ENCODE measurements at places on chromosomes 6 and 20.

DNA sequence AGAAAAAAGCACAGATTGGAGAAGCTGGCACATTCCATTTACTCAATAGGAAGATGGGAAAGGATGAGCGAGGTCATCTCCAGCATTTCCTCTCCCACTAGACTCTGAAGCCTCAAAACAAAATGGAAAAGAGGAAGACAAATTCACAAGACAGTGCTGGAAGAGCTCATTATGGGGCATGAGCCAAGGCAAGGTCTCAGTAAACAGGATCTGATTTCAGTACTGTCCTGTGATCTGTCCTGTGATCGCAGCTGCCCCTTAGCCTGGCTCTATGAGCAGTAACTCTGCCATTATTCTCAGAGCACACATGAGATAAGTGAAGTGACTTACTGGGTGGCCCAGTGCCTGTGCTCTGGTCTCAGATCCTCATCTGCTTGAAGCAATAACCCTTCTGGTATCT, 68.1 kb upstream of the SLC4A11 start:
- DNase-seq = no peak

- DNase-seq = no peak
Observed at GRCh38 chr6:132866762-132867449, 52.5 kb downstream of the RPS12 start.

DNA sequence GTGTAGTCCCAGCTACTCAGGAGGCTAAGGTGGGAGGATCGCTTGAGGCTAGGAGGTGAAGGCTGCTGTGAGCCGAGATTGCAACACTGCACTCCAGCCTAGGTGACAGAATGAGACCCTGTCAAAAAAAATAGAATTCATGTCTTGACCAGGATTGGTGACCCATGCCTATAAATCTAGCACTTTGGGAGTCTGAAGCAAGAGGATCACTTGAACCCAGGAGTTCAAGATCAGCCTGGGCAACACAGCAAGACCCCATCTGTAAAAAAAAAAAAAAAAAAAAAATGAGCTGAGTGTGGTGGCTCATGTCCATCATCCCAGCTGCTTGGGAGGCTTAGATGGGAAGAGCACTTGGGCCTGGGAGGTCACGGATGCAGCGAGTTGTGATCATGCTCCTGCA, 34.3 kb downstream of the GINM1 start:
- no peak for DNase-seq

- no peak for DNase-seq
Observed at GRCh38 chr6:109791301-109791700, 100.2 kb downstream of the FIG4 start.

DNA sequence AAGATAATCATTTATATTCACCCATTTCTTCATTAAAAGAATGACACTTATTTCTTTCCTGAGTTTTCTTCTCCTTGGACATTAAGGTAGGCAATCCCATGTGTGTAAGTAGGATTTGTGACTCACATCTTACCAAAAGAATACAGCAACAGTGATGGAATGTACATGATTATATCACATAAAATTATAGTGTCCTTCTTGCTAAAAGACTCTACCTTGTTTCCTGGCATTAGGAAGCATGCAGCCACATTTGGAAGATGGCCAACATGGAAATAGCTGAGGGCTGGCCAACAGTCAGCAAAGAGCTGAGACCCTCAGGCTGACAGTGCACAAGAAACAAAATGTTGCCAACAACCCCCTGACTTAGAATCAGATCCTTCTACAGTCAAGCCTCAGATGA, 327.9 kb upstream of the MARCKS start:
- DNase-seq = no peak

DNA sequence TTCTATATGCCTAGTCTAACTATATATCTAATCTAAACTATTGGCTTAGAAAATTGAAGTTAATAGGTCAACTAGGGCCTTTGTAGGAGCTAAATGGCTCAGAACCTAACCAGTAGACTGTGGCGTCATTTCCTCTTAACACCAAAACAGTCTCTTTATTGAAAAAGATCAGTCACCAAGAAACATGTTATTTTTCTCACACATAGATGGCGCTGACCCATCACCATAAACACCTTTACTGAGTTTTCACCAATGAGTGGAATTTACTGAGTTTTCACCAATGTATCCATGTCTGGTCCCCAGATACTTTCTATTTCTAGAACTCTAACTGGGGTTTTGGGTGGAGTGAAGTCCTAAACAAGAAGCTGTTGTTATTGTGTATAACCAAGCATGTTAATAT, 636.0 kb downstream of the BCKDHB start:
- DNase-seq = no peak

GRCh38 chr20:45987108-45987780, 15.2 kb upstream of the ZNF335 start:
- peak; percentile 65 for DNase-seq

DNA sequence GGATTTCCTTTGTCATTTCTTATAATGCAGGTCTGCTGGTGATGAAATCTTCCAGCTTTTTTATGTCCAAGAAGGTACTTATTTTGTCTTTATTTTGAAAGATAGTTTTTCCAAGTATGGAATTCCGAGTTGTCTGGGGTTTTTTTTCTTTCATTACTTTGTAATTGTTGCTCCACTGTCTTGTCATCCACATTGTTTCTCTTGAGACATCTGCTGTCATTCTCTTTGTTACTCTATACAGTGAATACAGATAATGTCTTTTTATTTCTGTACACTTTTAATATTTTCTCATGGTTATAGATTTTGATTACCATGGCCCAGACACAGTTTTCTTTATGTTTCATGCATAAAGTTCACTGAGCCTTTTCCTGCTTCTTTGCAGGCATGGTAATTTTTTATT, 133.1 kb downstream of the SYCP2 start:
- DNase-seq = no peak

- DNase-seq = no peak
Observed at GRCh38 chr6:21321531-21321930, 272.0 kb upstream of the SOX4 start.

GRCh38 chr6:129320892-129321291, 389.1 kb downstream of the ARHGAP18 start:
- DNase-seq = no peak

GRCh38 chr6:149317644-149318571, at the start of gene TAB2:
Gene TAB2, plus strand, starts transcription at chr6:149317712. Its CDS starts 52,286 bp downstream, at chr6:149369998.
- peak; percentile 82 for DNase-seq

DNA sequence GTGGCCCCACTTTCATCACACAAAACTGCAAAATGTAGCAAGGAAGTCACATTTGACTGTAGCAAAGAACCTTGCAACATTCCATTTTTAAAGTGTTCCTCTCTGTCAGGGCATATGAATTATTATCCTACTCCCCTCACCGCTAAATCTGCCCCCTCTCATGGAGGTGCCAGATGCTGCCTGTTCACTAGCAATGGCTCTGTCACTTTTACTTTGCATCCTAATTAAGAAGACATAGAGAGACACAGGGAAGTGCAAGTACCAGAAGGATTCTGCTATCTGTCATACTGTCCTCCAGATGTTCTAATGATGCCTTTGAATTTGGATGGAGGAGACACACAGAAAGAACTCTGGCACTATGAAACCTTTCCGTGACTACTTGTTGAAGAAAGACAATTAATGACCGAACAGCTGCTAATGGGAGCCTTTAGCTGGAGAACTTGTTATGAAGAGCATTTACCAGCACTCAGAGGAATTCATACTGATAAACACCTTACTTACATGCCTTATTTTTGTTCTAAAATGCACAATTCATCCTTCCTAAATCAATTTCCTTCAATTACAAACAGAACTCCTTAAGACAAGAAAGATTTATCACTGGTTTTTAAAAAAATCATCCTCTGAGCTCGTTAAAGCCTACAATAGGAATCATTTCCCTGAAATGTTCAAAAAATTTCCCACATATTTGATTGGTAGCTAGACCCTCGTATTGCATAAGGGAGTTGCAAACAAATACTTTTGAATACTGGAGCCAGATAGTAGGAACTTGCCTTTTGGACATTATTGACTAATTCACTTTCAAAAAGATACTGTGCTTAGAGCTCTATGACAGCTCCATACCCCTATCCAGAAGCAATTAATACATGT, 292.6 kb downstream of the UBE3D start:
- no peak for DNase-seq

DNA sequence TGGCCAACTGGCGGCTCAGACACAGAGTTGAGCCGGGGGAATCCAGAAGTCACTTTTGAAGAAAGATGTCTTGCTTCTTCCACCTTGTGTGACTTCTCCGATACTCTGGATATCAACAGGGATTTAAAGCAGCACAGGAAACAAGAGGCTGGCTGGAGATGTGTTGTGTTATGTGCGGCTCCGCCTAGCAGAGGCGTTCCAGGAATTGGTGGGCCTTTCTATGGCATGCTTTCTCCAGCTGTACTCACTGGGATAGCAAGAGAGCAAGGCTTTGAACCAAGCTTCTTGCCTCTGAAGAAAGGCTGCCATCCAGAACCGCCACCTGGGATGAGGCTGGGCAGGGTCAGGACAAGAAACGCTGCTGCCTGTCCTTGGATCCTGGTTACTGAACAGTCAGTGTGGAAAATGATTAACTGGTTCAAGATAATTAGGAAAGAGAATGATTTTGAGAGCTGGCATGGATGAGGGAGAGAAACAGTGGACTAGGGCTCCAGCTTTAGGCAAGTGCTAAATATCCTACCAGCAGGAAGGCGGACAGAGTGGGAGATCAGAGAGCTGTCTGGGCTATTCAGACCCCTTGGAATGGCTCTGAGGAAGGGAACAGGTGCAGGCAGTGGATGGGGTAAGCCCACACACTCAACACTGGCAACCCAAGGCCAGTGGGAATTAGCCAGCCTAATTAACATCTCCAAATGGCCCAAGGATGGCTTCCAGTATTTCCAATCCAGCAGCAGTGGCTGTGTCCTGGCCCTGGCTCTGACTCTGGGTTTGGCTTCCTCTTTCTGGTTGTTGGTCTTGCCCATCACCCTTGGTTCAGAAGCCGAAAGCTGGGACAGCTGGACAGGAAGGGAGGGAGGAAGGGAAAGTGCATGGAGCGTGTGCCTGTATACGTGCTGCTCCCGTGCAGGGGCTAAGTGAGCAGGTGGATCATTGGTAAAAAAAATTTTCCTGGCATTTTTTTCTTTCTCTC, 31.9 kb downstream of the INSM1 start:
- DNase-seq = no peak

- DNase-seq = no peak
Observed at GRCh38 chr6:11702500-11703130, 76.0 kb downstream of the ADTRP start.

DNA sequence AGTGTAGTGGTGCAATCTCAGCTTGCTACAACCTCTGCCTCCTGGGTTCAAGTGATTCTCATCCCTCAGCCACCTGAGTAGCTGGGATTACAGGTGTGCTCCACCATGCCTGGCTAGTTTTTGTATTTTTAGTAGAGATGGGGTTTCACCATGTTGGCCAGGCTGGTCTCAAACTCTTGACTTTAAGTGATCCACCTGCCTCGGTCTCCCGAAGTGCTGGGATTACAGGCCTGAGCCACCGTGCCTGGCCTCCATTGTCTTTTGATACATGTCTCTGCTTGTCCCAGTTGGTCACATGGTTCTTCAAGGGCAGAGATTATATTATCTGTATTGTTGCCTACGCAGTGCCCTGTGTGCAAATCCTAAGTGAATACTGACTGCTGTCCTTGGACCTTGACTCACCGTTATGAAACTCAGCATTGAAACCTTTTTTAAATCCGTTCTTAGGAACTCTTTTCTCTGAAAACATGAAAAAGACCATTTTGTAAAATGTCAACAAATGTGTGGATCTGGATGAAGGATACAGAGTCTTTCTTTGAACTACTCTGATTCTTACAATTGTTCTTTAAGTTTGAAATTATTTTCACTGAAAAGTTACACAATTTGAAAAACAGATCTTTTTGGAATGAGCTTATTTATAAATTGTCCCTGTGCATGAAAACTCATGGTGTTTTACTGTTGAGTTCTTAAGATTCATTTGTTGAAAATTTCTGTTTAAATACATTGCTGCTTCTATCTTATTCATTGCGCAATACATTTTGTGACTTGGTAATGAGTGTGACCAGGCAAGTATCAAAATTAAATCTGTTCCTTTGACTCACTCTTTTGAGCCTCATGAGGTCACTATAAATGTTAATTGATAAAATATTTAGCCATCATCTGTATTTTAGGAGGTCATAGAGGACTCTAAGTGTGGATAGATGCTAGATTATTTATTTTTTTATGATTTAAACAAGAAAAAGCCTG, 293.5 kb downstream of the UTRN start:
- no peak for DNase-seq

GRCh38 chr6:49556429-49556837, 6.0 kb downstream of the C6orf141 start:
- no peak for DNase-seq

DNA sequence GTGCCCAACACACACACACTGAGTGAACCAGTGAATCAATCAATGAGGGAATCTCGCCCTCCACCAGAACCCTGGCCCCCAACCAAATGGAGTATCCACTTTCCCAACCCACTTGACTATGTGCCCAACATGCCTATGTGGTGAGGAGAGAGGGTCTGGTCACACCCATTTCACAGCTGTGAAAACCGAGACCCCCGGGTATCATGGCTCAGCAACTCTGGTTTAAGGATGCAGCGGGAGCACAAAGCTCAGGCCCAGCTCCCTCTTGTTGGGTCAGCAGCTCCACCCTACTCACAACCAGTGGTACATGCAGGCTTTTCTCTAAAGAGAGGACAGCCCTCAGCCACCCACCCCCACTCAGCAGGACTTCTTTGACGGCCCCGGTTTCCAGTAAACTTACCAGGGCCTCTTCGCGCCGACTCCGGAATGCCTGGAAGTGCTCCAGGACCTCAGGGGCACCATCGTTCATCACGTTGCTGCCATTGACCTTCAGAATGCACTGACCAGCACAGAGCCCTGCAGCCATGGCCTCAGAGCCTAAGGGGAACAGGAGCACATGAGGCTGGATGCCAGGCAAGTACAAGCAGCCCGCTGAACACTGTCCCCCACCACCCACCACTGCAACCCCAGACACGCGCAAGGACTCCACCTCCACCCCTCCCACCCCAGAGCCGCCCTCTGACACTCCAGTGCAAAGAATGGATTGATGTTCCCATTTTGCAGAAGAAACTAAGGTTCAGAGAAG, 174.7 kb downstream of the PREX1 start:
- no peak for DNase-seq

GRCh38 chr6:43433148-43433547, 5.8 kb downstream of the ABCC10 start:
- DNase-seq = no peak

DNA sequence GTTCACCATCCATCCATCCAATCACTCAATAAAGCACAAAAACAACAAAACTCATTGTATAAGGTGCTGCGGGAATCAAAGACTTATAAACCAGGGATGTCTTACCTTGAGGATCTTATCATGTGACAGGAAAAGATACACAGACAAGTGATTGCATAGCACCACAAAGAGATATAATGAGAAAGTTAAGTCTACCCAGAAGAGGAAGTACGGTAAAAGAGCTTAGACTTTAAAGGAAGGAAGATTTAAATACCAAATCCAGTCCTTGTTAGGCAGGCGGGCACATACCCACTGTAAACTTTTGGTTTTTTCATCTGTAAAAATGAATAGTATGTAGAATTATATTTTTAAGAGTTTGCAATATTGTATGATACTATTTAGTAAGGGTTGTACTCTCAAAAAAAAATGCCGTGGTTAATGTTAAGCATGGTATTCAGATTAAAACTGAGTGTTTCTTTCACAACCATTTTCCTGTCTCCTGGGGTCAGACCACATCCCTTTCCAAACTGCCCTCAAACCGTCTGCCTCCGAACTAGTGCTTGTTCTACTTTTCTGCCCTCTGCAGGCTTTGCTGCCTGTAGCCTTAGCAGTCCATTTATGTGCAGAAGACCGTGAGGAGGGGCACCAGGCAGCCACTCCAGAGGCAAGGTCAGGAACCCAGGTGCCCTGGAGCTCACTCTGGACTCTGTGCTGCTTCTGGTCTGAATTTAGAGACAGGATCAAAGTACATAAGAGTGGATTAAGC, 179.5 kb upstream of the SYNDIG1 start:
- DNase-seq = no peak

GRCh38 chr6:169974663-169975062, 223.2 kb downstream of the ERMARD start:
- no peak for DNase-seq
